ENCODE measurements at places on chromosomes 12 and 14.

GRCh38 chr12:15928346-15928745 lies 17.2 kb downstream of the DERA start:
- DNase-seq = no peak

- no peak for DNase-seq
Observed at GRCh38 chr12:133172491-133172890, 8.8 kb upstream of the ZNF268 start.

- no peak for DNase-seq
Observed at GRCh38 chr12:127570793-127571360, 696.1 kb upstream of the TMEM132C start.

DNA sequence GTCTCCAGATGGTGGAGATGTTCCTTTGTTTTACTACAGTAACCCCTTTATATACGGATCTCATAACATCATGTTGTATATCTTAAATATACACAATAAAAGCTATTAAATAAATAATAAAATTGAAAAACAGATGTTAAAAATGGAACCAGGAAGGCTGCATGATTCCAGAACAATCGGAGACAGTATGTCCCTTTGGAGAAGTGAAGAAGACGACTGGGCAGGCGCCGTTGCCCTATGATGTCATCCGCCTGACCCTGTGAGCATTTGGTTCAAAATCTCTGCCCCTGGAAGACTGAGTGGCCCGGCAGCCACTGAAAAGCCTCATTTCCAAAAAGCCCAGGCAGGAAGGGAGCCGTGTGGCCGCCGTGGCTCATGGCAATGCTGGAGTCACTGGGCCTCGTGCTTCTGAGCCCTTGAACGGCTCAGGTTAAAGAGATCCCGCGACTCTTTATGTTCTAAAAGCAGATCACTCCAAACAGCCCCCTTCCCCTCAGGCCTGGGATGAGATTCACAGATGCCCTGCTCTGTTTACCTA lies 30.8 kb downstream of the RIMBP2 start:
- DNase-seq = no peak

DNA sequence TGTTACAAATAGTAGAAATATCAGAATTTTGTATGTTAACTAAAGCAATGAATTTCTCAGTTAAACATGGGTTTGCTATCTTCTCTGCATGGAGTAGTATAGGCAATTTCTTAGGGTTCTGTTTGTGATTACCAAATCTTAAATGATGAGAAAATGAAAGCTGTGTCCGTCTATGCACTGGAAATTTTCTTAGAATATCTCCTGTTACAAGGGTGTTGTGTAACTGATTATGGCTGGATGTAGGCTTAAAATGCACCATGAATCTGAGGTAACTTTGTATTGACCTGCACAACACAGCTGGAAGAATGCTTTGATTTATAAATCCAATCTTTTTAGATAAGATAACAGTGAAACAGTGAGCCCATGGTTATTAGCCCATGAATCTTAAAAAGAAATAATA lies 17.8 kb downstream of the TRIP11 start:
- no peak for DNase-seq

GRCh38 chr12:109504068-109504467 lies 26.6 kb downstream of the UBE3B start:
- DNase-seq = no peak

- no peak for DNase-seq
Observed at GRCh38 chr12:83404521-83404920, 717.8 kb downstream of the TMTC2 start.

DNA sequence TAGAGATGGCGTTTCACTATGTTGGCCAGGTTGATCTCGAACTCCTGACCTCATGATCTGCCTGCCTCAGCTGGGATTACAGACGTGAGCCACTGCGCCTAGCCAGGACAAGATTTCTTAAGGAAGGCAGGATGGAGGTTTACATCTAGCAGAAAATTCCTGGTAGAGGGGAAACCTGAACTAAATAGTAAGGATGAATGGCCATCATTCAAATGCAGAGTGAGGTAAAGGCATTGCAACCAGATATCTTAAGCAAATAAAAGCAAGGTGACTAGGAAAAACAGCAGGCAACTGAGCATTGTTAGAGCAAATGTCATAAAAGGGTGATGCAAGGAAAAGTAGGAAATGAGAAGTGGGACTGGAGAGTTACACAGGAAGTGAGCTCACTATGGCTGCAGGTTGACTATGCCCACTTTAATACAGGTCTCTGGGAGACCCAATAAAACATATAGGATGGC lies 133.0 kb downstream of the SOX5 start:
- no peak for DNase-seq

- no peak for DNase-seq
Observed at GRCh38 chr12:94397401-94397800, 62.3 kb downstream of the CEP83 start.

GRCh38 chr12:50024805-50025186 lies 498 bp downstream of the RACGAP1 start:
- DNase-seq = no peak

DNA sequence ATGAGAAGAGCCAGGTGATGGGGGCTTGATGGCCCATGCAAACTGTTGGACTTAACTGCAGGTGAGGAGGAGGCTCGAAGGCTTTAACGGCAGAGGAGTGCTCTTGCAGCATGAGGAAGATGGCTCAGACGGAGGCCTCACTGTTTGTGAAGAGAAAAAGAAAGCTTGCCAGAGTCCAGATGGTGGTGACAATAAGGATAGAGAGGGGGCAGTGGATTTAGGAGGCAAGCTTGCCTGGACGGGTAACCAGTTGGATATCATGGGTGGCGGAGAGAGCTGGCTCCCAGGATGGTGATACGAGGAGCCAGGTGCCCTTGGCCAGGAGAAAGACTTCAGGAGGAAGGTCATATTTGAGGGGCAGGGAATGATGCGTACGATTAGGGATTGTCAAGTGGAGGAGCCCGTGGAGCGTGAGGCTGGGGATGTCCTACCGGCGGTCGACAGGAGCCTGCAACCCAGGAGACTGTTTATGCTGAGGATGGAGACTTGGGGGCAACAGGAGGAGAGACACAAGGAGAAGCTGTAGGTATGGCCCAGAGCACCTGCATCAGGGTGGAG lies 71.8 kb downstream of the CACNA1C start:
- DNase-seq = no peak

DNA sequence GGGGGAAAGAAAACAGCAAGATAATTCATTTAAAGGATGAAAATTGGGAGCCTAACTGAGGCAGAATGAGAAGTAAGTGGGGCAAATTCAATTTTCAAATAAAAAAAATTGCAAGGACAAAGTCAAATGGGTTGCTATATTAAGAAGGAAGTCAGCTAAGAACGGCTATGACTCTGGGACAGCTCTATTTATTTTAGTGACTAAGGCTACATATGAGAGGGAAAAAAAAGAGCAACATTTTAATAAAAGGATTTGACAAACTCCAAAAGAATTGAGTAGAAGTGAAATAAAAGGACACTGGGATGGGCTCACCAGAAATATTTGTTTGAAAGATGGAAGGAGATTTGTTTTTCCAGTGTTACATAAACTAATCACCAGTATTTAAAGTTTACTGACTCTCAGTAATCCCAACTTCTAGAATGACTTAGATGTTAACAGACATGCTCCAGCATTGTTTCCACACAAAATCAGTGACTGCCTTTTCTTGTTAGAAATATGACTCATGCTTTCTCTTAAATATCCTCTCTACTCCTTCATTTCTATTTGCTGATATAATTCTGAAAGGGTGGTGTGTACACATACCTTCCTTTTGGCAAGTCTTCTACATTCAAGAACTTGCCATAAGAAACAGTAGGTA lies 198.5 kb downstream of the SLC25A21 start:
- DNase-seq = no peak

All from occipital lobe (tissue), 3 donors.